ENCODE measurements at places on chromosomes 5 and 9.
A peak's percentile ranks its signal among the peaks of the same experiment; 100 is the strongest.

- DNase-seq = peak; percentile 26
Observed at GRCh38 chr9:100714372-100715099, 136.7 kb downstream of the CAVIN4 start.

GRCh38 chr5:15371184-15371583 is 128.8 kb upstream of the FBXL7 start:
- DNase-seq = no peak

DNA sequence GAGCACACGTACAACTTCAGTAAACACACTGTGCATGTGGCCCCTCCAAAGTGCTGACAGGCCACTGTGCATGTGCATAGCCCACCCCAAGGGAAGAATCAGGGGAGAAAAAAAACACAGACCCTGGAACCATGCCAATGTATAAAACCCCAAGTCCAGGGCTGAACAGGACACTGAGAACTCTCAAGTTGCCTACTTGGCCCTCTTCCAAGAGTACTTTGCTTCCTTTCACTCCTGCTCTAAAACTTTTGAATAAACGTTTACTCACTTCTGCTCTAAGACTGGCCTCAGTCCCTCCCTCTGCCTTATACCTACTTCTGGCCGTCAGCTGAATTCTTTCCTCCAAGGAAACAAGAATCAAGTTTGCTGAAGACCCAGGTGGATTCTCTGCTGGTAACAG is 77.7 kb upstream of the NFIB start:
- no peak for DNase-seq

DNA sequence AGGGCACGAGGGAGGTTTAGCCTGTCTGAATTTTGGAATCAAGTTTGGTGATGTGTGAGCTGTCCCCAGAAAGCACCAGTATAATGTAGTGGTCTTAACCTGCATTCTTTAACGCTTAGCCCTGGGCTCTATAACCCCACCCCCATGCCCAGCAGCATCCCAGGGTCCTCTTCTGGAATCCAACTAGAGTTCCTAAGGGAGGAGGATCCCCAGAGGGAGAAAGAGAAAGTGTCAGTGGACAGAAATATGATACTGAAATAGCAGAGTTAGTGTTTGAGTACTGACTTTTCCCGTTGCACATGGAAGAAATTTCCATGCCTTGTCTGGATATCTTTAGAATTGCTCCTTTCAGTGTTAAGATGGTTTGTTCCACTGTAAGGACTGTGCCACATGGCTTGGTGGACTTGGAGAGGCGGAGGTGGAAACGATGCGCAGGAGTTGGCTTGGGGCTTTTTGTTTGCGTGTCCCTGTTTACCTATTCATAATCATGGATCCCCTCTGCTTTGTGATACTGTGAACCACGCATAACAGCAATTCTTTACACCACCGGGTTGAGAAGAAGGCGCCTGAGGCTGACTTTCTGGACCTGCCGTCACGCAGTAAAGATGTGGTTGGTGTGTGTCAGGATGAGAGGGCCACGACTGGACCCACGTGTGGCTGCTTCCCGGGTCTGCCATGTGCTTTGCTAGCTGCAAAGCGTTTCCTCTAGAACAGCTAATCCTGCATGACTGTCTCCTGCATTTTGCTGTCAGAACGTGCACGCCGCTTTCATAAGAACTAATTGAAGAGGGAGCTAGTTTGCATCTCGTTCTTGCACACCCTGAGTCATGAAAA is 142.3 kb downstream of the SMARCA2 start:
- DNase-seq = no peak

DNA sequence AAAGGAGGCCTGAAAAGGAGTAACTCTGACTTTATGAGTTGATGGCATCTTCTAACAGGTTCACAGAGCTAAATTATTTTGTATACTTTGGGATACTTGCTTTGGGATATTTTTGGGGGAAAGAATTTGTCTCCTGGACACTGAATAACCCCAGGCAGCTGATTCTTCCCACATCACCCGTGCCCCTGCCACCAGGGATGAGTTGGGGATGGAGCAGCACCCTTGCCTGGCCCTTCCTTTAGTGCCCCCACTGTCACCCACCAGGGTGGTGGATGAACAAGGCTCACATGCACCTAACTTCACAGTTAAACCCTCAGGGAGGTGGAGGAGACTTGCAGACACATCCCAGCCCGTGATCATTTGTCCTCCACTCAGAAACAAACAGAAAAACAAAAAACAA is 2.3 kb upstream of the ADAMTS2 start:
- DNase-seq = no peak

DNA sequence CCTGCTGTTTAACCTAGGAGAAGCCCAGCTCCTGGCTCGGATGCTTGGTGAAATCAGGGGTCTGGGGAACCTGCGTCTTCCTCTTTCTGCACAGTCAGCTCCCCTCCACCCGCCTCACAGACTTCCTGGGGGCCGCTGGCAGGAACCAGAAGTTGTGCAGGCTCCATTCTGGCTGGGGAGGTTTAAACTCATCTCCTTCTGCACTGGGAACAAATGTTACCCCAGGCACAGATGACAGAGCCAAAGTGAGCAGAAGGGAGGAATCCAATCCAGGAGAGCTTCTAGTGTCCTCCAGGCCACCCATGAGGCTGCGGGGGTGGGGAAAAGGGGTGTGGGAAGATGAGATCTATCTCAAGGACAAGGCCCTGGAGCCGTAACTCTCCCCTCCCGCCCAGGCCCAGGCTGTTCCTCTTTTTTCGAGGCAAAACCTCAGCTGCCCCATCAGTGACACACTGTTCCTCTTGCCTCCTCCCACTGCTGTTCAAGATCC is 31.2 kb downstream of the KCNMB1 start:
- no peak for DNase-seq

- DNase-seq = no peak
Observed at GRCh38 chr5:66239034-66239433, 94.9 kb downstream of the SREK1 start.

DNA sequence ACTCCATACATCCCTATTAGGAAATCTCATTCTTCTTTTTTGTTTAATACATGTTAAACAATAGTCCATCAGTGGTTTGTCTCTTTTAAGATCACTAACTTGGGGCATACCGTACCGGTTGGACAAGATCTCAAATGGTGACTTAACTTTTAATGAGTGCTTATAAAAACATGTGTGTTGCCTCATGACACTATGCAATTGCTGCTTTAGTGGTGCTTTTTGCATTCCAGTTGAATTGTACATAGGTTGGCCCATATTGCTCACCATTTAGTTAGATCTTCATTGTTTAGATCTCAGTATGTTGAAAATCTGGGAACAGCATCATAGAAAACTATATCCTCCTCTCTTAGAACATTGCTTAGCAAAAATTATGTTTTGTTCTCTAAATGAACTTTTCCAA is 17.8 kb downstream of the C9orf85 start:
- DNase-seq = no peak

DNA sequence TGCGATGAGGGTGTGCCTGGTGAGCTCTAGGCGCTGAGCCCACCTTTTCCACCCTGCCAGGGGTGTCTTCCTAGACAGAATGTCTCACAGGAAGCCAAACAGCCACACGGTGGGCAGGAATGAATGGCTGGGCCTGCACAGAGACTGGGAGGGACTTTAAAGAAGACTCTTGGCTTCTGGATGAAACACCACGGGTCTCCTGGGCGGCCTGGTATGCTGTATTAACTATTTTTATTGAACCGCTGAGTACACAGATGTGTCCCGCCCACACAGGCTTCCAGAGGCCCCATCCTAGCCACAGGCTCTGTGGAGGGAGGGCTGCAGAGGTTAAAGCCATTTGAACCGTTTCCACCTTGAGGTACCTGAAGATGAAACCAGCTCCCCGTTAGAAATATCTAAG is 115.2 kb upstream of the CXCL14 start:
- DNase-seq = no peak

DNA sequence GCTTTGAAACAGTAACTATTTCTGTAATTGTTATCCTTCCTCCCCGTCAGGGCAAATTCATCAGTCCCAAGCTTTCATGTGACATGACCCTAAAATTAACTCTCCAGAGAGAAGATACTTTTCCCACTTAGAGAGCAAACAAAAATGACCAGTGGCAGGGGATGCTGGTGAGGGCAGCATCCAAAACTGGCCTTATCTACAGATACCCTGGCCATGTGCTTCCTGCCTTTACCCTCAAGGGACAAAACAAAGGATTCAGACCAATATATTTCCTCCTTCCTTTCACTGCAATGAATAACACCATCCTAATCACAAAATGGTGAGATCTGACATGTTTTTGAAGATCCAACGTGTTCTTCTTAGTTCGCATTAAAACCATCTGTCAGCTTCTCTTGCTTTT is 267.2 kb downstream of the MAN2A1 start:
- DNase-seq = no peak

GRCh38 chr5:9356351-9356825 is 189.5 kb downstream of the SEMA5A start:
- DNase-seq = no peak

DNA sequence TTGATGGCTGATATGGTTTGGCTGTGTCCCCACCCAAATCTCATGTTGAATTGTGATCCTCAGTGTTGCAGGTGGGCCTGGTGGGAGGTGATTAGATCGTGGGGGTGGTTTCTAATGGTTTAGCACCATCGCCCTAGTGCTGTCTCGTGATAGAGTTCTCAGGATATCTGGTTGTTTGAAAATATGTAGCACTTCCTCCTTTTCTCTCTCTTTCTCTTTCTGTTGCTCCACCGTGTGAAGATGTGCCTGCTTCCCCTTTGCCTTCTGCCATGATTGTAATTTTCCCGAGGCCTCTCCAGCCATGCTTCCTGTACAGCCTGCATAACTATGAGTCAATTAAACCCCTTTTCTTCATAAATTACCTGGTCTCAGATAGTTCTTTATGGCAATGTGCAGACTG is 111.6 kb downstream of the SREK1 start:
- no peak for DNase-seq

DNA sequence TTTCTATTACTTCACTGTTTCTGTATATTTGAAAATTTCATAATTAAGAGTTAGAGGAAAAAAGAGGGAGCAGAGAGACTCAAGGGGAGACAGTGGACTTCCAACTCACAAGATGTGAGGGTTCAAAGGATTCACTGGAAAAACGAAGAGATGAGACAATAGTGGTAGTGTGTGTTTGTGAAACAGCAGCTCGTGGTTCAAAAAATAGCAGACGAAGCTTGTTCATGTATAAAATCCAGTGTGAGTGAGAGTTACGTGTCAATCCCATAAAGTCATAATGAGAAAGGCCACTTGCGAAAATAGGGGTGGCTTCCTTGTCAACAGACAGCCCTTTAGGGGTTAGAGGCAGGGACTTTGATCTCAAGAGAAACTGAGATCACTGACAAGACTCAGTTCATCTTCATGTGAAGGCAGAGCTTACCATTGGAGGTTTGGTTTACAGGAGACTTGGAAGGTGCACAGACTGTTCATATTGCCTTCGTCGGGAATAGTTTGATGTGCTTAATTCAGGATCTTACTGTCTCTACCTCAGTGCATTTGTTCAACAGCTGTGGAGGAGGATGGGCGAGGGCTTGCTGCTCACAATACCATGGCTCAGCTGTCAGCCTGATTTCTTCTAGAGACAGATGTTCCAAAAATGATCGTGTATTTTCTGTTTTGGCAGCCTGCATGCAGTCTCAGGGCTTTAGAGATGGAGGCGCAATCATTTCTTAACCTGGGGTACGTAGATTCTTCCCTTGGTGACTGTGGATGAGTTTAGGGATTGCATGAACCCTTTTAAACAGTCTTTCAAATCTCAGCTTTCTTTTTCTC is 105.7 kb upstream of the KLF9 start:
- DNase-seq = peak; percentile 25

GRCh38 chr9:129283291-129283691 is 105.2 kb upstream of the IER5L start:
- DNase-seq = no peak

DNA sequence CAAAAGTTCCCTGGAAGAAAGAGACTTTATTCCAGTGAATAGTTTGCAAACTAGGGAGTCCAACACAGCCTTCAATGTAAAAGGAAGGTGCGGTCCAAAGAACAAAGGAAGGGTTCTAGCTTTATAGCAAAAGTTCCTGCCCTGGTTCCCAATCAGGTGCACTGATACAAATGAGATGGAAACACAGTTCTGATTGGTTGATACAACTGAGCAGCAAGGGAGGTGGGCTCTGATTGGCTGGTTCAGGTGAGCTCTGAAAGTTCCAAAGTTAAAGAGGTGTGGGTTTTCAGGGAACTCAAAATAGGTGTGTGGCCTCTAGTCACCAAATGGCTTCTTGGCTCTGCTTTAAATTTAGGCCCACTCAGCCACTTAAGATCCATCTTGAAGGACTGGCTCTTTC is 43.1 kb downstream of the P4HA2 start:
- DNase-seq = no peak

GRCh38 chr9:35446012-35446411 is 43.9 kb upstream of the RUSC2 start:
- no peak for DNase-seq

GRCh38 chr9:87793292-87793691 is 67.4 kb downstream of the CTSL start:
- DNase-seq = no peak

DNA sequence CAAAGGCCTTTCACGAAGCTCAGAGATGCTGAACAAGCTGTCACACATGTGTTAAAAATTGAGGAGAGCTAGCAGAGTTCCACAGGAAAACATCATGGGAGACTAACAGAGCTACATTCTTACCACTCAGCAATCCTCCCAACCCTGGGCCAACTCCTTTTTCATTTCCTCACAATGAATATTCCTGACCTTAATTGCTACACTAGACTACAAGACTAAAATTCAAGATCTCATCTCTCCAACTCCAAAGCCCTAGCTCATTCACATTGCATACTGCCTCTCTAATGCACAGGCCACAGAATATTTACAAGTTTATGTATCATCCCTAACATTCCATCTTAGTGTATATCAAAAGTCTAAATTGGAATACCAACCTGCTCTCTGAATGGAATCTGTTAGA is 21.2 kb downstream of the ERMP1 start:
- no peak for DNase-seq

GRCh38 chr5:154162539-154163151 is 27.9 kb upstream of the GALNT10 start:
- DNase-seq = no peak

- DNase-seq = no peak
Observed at GRCh38 chr9:135567311-135567710, 5.8 kb downstream of the PAEP start.

GRCh38 chr9:34896112-34896511 is 62.0 kb upstream of the PHF24 start:
- DNase-seq = no peak

- no peak for DNase-seq
Observed at GRCh38 chr9:105290418-105290817, 46.0 kb downstream of the SLC44A1 start.

- DNase-seq = no peak
Observed at GRCh38 chr5:136208916-136209315, 16.0 kb upstream of the SMIM32 start.

All from GM18507 (cell line).